Renal pelvis (tissue), 12 donors: ENCODE measurements at places on chromosomes 1 and 21. TPM values are rescaled to one million over a fixed set of nuclear protein-coding genes. Genes with fewer than 3 reads are reported as not detected.

DNA sequence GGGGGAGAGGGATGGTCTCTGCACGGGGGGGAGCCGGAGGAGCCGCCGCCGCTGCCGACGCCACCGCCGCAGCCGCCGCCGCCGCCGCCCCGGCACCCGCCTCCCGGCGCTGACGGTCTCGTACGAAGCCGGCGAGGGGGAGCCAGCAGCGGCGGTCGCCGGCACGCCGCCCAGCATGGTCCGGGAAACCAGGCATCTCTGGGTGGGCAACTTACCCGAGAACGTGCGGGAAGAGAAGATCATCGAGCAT, 311 bp downstream of the SPEN start:
- DNase-seq, result no peak

- no peak for DNase-seq
Observed at GRCh38 chr1:238129677-238130076, 239.0 kb upstream of the ZP4 start.

DNA sequence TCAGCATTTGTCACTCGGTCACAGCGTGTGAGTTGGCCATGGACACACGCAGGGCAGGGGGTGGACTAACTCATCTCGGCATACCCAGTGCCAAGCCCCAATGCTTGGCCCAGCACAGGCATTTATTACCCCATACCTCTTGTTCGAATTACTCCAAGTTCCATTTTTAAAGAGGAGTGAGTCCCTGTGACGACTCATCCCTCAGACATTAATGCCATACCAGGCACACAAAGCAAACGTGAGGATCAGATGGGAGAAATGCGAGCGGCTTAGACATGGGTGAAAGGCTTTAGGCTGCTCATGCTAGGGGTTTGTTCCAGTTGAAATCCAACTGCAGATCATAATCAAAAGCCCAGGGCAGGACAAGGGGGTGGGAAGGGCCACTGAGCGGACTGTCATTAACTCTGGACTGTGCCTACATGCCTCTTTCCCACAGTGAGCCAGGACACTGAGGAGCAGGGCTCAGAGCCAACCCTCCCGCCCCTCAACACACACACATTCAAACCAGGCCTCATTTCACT, 118.5 kb upstream of the NGF start:
- DNase-seq, result no peak

GRCh38 chr1:31297277-31298247, 730 bp downstream of the ZCCHC17 start:
- peak; percentile 30 for DNase-seq

GRCh38 chr1:30684881-30685795, 38.2 kb downstream of the MATN1 start:
- DNase-seq, result peak; percentile 86

- DNase-seq, result no peak
Observed at GRCh38 chr1:205286335-205286950, 35.1 kb downstream of the NUAK2 start.

DNA sequence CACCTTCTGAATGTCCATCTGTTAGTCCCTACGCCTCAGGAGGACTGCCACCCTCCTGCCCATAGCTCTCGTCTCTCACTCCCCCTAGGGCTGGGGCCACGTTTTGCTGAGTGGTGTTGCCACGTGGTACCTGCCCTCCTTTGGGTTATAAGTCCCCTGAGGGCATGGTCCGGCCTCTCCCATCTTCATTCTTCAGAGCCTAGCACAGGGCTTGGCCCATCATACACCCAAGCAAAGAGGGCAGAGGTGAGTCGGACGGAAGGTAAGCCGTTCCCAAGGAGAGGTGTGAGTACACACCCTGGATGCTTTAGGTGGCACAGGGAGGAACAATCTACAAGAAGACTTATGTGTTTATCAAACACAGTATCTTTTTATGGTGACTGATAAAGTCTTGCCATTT, 10.9 kb downstream of the PADI2 start:
- no peak for DNase-seq

DNA sequence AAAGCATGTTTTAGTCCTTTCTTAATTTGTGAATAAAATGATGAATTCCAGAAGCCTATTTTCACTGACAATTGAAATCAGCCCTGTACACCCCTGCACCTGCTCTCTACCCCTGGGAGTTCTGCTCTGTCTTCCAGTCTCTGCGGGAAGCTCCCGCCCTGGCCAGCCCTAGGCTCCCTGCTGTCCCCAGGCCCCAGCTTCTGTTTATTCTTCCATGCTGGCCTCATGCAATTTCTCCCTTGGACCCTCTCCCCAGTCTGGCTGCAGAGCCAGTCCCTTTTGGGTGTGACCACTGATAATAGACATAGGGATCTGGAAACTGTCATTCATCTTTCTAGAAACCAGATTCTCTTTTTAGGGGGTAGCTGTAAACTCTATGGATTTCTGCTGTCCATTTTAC, 258.6 kb downstream of the GRIK3 start:
- DNase-seq, result no peak

GRCh38 chr1:82486969-82487368, 686.2 kb downstream of the ADGRL2 start:
- DNase-seq, result no peak

DNA sequence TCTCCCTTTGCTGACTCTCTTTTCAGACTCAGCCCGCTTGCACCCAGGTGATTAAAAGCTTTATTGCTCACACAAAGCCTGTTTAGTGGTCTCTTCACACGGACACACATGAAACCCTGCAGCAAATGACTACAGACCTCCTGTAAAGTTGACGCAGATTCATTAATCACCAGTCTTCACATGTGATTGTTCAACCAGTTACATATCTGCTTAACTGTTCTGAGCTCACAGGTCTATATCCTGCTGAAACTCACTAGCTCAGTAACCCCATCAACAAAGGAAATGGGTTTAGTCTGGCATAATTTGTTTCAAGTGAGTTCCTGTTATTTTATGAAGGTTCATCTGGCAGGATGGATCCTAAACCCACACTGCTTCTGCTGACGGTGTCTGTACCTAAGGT, 68.4 kb upstream of the GJA8 start:
- DNase-seq, result no peak

GRCh38 chr1:214380396-214380795, 99.4 kb downstream of the SMYD2 start:
- DNase-seq, result peak; percentile 57

- DNase-seq, result no peak
Observed at GRCh38 chr1:6125366-6125765, 54.8 kb downstream of the CHD5 start.

Gene CELA3B
- not detected for polyA plus RNA-seq

Gene DSCAM
- 0.07 TPM for polyA plus RNA-seq

Gene TEX35
- 0.11 TPM for polyA plus RNA-seq

Gene CD84
- polyA plus RNA-seq, result 1.1 TPM

Gene CNIH4
- 48.4 TPM for polyA plus RNA-seq

Gene GJA9
- polyA plus RNA-seq, result 0.19 TPM

Gene TMEM50B
- polyA plus RNA-seq, result 45.8 TPM

Gene APCS
- polyA plus RNA-seq, result not detected

Gene MIXL1
- 0.16 TPM for polyA plus RNA-seq

Gene MFSD2A
- polyA plus RNA-seq, result 2.5 TPM

Gene ESPN
- polyA plus RNA-seq, result 21.5 TPM

Gene GUCA2A
- polyA plus RNA-seq, result not detected
